Stimulated activated CD4-positive, alpha-beta T cell treated with anti-CD3 and anti-CD28 coated beads, Interleukin-4, amount 100 ng/mL, for 4 hours (primary cell): ENCODE measurements at places on chromosomes 13 and 19.

DNA sequence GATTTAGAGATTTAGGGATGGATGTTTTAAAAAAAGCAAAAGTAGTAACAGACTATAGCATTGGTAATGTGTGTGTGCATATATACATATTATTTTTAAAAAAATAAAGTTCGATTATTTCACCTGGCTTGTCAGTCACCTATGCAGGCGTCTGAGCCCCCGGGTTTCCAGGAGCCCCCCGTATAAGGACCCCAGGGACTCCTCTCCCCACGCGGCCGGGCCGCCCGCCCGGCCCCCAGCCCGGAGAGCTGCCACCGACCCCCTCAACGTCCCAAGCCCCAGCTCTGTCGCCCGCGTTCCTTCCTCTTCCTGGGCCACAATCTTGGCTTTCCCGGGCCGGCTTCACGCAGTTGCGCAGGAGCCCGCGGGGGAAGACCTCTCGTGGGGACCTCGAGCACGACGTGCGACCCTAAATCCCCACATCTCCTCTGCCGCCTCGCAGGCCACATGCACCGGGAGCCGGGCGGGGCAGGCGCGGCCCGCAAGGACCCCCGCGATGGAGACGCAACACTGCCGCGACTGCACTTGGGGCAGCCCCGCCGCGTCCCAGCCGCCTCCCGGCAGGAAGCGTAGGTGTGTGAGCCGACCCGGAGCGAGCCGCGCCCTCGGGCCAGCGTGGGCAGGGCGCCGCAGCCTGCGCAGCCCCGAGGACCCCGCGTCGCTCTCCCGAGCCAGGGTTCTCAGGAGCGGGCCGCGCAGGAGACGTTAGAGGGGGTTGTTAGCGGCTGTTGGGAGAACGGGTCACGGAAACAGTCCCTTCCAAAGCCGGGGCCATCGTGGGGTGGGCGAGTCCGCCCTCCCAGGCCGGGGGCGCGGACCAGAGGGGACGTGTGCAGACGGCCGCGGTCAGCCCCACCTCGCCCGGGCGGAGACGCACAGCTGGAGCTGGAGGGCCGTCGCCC, 840 bp upstream of the CCNA1 start:
- no peak for DNase-seq

DNA sequence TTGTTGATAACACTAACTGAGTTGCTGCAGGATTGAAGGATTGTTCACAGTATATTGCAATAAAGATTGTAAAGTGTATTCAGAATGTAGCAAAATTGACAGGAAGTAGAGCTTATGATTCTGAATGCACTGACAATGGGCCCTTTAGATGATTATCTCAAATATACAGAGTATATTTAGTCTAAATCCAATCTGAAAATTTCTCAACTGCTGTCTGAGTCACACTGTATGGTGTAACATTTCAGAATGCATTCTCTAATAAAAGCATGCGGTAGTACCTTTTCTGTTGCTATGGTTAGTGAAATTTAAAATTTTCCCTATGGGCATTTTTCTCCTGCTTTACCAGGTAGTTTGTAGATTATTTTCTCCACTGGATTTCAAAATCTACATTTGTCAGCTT, 365.2 kb downstream of the PCDH17 start:
- DNase-seq, result no peak

DNA sequence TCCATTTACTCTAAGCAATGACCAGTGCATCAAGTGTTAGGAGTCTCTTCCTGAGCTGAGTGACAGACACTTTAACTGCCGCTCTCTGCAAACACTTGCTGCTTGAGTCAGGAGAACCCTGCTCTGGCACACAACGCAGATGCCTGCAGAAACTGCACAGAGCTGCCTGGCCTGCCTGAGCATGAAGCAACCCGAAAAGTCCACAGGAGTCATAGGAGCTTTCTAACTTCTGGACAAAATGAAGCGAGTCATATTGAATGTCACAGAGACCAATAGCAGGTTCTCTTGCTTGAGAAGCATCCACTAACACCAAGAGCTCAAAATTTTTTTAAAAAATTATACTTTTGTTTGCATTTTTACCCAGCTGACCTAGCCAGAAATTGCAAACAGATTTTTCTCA, 232.4 kb downstream of the LHFPL6 start:
- no peak for DNase-seq

- no peak for DNase-seq
Observed at GRCh38 chr19:28554321-28555091, 658.4 kb downstream of the UQCRFS1 start.

DNA sequence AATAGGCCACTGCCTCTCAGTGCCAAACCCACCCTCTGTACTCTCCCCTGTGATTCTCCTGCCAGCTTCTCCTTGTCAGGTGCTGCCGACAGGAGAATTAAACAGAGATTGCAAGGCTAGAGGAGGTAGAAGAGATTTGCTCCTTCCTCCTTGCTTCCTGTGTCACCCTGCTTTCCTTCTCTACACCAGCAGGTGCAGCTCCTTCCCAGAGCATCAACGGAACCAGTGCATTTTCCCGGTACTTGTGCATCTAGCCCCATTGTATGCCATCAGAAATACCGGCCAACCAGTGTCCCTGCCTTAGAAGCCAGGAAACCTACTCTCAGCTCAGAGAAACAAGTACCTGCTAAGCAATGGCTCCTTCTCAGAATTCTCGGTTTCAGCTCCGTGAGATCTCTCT, 253.2 kb downstream of the SUCLA2 start:
- DNase-seq, result no peak

DNA sequence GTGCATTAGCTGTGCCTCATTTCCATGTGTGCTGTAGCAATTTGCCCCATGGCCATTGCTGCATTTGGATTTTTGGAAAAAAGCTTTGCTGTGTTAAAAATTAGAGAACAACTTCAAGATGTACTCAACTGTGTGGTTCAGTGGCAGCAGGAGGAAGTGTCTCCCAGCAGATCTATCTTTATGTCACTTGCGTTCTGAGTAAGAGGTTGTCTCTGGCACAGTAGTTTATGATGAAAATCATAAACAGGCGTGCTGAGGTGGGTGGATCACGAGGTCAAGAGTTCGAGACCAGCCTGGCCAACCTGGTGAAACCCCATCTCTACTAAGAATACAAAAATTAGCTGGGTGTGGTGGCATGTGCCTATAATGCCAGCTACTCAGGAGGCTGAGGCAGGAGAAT, 29.0 kb upstream of the RNF17 start:
- no peak for DNase-seq

- no peak for DNase-seq
Observed at GRCh38 chr13:94112227-94112626, 367.3 kb downstream of the DCT start.
